ENCODE measurements at places on chromosomes 12 and 14. TPM values are rescaled to one million over a fixed set of nuclear protein-coding genes. Genes with fewer than 3 reads are reported as not detected.

Gene RPGRIP1
- total RNA-seq, result 0.26 TPM

- DNase-seq, result no peak
Observed at GRCh38 chr12:79082595-79082994, 218.0 kb downstream of the SYT1 start.

Gene SLC4A8
- total RNA-seq, result 0.71 TPM

GRCh38 chr12:106956048-106956578 is 406 bp downstream of the TMEM263 start:
- DNase-seq, result peak; percentile 72

Gene DENND5B
- 28.7 TPM for total RNA-seq

Gene ZDHHC22
- total RNA-seq, result not detected

GRCh38 chr14:96287856-96288255 is 31.8 kb downstream of the BDKRB1 start:
- no peak for DNase-seq

- DNase-seq, result no peak
Observed at GRCh38 chr14:83485591-83485990, 1951.9 kb upstream of the SEL1L start.

Gene LRRC10
- total RNA-seq, result 19.6 TPM

Gene CLEC4E
- 2.5 TPM for total RNA-seq

Gene ANKRD13A
- 18.7 TPM for total RNA-seq

GRCh38 chr14:71748196-71748595 is 184.0 kb upstream of the RGS6 start:
- no peak for DNase-seq

Gene TAS2R8
- not detected for total RNA-seq

DNA sequence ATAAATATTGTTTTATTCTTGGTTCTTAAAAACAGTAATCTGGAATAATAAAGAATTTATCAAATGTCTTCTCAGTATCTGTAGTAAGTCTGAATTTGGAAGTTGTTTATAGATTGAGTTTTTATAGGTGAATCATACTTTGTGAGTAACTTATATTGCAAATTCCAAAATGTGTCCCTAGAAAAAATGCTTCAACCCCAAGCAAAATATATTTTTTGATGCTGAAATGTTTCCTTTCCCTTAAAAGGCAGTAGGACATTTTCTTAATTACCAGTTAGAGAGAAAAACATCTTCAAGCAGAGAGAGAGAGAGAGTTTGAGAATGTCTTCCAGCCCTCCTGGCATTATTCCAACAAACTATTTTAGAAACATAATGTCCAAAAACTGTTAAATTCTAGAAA is 37.9 kb downstream of the PELI2 start:
- no peak for DNase-seq

DNA sequence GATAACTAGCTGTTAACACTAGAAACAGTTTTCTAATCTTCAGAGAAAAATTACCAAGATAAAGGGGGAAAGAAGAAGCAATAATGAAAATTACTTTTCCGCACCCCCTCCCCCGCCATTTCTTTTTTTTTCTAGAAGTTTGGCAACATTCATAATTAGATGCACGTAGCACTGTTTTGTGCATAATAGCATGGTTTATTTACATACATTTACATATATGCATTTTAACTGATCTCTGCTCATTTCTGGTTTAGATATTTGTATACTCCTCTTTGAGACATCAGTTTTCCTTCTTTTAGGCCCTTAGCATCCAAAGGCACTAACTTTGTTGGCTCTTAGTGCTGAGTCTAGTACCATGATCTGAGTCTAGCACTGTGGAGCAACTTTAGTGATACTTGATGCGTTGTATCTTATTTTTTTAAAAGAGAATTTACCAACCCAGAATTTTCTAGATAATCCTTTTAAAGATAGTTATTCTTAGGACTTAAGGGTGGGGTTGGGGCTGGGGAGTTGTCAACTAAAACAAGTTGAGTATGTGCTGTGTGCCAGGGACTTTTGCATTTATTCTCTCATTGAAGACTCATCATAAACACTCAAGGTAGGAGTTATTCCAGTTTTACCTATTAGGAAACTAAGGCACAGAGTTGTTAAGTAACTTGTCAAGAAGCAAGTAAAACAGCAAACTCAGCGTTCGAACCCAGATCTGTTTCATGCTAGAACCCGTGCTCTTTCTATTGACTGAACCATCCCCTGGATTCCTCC is 110.5 kb downstream of the DIP2B start:
- no peak for DNase-seq

GRCh38 chr12:101414533-101415119 is 7.1 kb upstream of the ARL1 start:
- no peak for DNase-seq

GRCh38 chr14:23028799-23029198 is 5.9 kb downstream of the PSMB5 start:
- no peak for DNase-seq

- DNase-seq, result no peak
Observed at GRCh38 chr14:95769976-95770375, 56.1 kb upstream of the TCL1A start.

Gene P2RX7
- 1.3 TPM for total RNA-seq

DNA sequence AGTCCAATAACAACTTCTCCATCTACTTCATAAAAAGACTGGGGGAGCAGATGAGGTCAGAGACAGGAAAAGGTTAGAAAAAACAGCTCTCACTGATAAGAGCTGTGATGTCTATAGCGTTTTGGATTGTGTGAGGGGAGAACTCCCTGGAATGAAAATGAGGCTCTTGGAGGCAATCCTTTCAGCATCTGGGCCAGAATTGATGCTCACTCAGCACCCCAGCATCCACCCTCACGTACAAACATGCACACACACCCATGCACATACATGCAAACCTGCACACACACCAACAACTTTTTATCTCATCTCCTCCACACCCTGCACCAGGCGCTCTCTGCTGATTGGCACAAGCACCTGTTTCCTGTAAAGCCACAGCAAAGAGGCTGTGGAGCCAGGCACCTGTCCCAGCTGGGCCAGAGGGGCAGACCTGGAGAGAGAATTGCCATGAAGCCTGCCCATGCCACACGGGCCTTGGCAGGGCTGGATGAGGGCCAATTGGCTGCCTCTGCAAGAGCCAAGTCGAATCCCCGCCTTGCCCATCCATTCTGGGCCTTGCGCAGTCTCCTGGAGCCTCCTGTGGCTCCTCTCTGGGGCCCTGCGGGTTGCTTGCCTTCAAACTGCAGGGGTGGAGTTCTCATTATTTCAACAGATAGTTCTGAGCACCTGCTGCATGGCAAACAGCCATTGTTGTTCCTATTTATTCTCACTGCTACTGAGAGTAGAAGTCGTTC is 53.1 kb downstream of the SYNE3 start:
- no peak for DNase-seq

DNA sequence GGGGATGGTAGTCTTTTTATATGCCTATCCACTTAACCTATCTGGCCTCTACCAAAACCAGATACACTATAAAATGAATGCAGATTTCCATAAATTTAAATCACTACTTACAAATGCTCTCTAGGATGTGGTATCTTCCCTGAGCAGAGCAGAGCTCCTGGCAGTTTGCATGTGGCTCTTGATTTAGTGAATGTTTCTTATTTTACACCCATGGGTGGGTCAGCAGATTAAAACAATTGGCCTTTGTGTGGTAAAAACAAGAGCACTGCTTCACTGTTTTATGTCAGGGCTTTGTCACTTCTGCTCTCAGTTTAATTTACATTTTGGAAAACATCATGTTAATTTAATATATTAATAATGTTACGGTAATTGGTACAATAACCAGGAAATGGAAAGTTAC is 5.5 kb downstream of the TAS2R19 start:
- no peak for DNase-seq

DNA sequence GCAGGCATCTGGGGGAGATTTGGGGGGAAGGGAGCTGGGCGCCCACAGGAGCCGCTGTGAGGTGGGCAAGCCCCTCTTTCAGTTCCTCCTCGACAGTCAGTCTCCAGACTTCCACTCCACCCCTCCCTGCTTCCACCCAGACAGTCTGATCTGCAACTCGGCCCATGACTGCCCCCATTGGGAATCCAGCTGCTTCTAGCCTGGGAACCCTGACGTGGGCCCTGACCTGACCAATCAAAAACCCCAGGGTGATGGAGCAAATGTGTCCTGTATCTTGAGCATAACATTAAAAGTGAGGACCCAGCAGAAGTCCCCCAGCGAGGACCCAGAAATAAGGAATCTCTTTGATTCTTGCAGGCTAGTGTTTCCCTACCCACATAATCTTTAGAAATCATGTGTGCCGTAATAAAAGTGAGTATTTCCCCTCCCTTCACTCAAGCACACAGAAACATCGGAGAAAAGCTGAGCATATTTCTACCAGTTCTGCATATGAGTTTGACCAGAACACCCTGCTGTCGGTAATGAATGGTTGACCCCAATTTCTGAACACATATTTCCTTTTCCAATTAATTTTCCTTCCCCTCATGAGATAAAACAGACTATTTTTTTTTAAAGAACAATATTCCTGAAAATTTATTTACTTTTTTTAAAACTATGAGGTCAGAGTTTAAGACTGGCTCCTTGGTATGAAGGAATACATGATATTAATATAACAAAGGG is 6.4 kb downstream of the SSH1 start:
- peak; percentile 77 for DNase-seq

Gene SCN8A
- total RNA-seq, result 0.21 TPM

DNA sequence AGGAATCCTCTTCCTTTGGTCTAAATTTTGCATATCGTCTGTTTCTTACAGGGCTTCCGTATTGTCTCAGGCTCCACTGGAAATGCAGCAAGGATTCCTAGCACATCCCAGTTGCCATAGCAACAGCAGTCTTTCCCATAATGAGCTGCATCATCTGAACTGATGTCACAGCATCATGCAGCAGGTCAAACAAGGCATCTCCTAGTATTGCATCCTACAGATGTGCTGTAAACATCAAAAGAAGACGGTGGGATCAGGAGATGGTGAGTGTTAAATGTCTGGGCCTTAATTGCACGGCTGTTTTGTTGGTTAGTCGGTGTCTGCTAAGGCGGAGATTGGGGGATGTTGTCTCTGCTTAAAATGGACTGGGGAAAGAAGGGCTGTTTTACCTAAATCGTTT is at the start of gene AKAP6:
AKAP6 (plus strand) TSS at position 153 of the 400 bp plus-strand sequence. CDS start 104,196 bp downstream, outside the sequence.
- no peak for DNase-seq

- no peak for DNase-seq
Observed at GRCh38 chr12:112694065-112694464, 97.5 kb upstream of the RPH3A start.

Gene RFX4
- not detected for total RNA-seq

- DNase-seq, result no peak
Observed at GRCh38 chr12:58932806-58933681, 12.7 kb upstream of the LRIG3 start.

Gene SETD3
- total RNA-seq, result 77.7 TPM

- DNase-seq, result no peak
Observed at GRCh38 chr14:67728258-67728657, 26.6 kb downstream of the RDH12 start.

GRCh38 chr12:77032406-77032805 is 33.0 kb downstream of the E2F7 start:
- no peak for DNase-seq

DNA sequence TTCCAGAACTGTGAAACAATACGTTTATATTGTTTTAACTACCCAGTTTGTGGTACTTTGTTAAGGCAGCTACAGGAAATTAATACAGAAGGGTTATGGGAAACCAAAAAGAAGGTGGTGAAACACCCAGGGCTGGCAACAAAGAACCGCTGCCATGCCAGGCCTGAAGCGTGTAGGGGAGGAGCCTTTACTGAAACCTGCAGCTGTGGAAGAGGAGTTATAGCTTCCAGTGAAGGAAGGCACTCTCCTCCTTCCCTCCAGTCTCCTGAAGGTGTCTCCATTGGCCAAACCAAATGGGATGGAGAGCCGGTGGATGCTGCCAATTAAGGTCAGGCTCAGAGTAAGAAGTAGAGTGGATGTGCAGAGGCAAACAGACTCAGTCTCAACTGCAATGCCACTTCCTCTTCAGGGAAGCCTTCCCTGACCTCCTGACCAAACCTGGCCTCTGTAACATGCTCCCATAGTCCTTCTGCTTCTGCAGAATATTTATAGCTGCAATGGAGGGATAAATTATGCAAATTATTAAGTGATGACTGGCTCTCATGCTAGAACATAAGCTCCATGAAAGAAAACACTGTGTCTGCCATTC is 168.3 kb downstream of the DAD1 start:
- DNase-seq, result no peak

- no peak for DNase-seq
Observed at GRCh38 chr12:81499809-81500208, 259.3 kb downstream of the PPFIA2 start.

DNA sequence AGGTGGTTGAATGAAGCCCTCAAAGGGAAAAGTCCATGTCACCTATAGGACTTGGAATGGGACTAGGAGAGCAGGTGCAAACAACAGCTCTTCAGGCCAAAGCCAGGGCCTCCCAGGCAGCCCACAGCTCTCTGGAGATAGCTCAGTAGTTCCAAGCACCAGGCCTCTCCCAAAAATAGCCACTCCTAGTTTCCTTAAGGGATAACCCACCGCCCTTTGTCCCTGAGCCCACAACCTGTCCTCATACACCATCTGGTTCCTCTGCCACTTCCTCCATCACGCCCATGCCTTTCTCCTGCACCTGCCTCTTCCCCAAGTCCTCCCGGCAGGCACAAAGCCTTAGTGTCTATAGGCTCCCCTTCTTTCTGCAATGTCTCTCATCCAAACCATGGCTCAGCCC is 2.1 kb downstream of the RAB15 start:
- DNase-seq, result no peak

Gene TMEM132C
- 12.8 TPM for total RNA-seq

GRCh38 chr12:90924406-90924805 is 30.6 kb downstream of the CCER1 start:
- no peak for DNase-seq

DNA sequence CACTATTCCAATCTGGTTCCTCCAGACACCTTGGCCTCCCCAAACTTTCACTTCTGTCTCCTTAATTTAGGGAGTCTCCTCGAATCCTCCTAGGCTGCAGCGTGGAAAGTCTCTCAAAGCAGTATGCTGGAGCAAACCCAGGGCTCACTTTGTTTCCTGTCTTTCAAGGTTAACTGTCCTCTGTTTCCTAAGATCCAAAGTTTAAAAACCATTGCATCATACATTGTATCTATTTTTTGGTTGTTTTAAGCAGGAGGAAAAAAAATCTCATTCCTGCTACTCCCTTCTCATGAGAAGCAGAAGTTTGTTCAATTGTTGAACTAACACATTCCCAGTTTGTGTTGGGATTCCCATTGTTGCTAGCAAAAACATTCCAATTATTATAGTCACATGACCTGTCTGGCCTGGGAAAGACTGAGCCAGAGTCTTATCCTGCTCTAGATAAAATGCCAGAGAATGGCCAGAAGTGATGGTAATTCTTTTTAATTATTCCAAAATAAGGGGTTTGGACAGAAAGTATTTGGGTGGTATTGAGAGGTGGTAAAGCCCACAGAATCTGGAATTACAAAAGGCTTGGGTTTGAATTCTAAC is 67.3 kb downstream of the HSPB8 start:
- peak; percentile 41 for DNase-seq

Gene TIGAR
- total RNA-seq, result 14.0 TPM

DNA sequence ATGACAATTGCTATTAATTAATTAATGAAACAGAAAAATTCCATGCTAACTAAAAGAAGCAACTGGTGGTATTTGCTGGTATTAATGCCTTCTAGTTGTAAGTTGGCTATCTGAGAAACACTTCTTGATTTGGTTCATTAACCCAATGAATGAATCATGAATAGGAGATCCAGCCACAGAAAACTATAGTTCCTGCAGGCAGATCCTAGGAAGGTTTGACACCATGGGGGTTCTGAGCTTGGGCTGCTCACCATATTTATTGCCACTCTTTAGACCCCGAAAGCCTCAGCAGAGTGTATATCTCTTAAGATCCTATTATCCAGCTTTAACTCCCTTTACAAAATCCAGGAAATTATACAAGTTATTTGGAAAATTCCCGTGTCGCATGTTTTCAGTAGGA is 81.4 kb upstream of the REP15 start:
- no peak for DNase-seq

Measured in left cardiac atrium (tissue), 4 donors.